ENCODE measurements at places on chromosomes 16 and 17.

GRCh38 chr16:49017501-49017900 is 264.1 kb downstream of the CBLN1 start:
- no peak for DNase-seq

DNA sequence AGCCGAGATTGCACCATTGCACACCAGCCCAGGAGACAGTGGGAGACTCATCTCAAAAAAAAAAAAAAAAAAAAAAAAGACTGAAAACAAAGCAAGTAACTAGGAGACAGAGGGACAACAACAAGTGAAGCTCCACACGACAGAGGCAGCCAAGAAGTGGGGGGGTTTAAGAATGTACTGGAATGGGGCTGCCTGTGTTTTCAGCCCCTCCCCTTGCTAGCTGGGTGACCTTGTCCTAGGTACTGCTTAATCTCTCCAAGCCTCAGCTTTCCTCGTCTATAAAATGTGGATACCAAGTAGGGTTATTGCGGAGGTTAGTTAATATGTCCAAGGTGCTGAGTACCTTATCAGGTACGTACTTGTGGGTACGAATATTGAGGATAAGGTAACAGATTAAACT is 163.8 kb upstream of the CACNG5 start:
- no peak for DNase-seq

DNA sequence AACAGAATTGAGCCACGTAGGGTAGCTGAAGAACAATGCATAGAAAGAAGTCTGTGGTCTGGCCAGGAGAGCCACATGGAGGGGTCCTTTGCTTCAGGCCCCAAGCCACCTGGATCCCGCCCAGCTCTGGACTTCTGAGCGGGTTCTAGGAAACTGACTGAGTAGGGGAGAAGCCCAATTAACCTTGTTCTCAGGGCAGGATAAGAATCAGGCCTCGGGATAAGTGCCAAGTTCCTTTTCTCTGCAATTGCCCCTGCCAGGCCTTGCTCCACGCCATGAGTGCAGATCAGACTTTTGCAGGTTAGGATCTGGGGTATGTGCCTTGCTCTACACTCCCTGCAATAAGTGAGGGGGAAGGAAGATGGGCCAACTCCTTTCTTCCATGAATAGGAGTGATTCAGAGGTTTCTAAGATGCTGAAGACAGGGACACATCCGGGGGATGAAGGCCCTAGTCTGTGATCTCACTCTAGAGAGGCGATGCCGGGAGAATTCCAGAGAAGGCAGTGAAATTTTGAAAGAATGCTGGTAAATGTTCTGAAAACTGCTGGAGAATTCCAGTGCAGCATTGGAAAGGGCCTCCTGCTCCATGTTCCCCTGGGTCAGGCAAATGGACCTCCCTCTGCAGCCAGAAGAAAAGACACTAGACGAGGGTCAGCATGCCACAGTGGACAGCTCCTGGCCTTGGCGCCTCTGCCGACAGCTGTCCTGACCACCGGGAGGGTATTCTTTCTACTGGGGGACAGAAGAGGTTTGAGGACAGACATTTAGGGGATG is 5.8 kb downstream of the NEUROD2 start:
- no peak for DNase-seq

DNA sequence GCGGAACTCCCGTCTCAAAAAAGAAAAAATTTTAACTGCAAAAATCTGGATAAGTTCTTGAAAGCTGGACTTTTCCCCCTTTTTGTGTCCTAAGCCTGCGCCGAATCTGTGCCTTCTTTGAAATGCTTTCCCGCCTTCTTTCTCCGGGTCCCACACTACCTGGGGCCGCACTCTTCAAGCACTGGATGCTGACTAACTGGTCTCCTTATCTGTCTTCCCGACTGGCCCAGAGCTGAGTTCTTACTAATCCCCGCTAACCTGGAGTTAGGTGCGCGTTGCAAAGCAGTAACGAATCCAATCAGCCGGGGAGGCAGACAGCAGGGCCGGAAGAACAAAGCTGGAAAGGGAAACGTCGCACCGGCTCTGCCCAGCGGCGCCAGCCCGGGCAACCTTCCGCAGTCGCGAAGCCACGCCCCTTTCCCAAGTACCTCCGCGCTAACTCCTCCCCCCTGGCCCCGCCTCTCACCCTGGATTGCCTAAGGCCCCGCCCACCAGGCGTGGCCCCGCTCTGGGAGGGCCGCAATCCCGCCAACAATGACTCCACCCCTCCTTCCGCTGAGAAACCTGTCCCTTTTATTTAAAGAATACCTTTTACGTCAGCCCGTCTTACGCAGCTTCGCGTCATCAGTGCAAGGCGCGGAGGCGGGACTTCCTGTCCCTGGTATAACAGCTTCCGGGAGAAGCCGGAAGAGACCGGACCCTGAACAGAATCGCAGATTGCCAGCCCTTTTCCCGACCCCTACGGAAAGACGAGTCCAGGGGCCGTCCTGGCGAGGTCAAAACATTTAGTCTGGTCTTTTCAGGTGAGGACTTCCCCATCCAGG is at the start of gene TMUB2:
TSS of gene TMUB2 (plus strand) at position 666 of the 824 bp plus-strand sequence. CDS start 737 bp downstream, outside the sequence.
- DNase-seq, result peak; percentile 100

GRCh38 chr16:50002190-50002589 is 22.8 kb upstream of the CNEP1R1 start:
- DNase-seq, result no peak

DNA sequence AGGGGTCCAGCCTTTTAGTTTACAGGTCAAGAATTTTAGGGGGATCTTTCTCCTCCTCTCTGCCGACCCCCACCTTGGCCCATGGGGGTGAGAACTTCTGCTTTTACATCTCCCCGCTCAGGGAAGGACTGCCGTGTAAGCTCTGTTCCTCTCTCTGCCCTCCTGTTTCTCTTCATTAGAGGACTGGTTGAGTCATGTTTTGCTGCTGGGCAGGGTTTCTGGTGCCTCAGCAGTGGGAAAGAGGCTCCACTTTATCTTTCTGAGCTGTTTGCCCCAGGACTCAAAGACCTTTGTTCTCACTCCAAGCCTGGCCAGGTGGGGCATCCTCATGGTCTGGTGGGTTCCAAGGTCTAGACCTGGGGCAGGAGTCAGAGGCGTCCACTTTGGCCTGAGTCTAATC is 93.0 kb downstream of the UTP18 start:
- DNase-seq, result no peak

DNA sequence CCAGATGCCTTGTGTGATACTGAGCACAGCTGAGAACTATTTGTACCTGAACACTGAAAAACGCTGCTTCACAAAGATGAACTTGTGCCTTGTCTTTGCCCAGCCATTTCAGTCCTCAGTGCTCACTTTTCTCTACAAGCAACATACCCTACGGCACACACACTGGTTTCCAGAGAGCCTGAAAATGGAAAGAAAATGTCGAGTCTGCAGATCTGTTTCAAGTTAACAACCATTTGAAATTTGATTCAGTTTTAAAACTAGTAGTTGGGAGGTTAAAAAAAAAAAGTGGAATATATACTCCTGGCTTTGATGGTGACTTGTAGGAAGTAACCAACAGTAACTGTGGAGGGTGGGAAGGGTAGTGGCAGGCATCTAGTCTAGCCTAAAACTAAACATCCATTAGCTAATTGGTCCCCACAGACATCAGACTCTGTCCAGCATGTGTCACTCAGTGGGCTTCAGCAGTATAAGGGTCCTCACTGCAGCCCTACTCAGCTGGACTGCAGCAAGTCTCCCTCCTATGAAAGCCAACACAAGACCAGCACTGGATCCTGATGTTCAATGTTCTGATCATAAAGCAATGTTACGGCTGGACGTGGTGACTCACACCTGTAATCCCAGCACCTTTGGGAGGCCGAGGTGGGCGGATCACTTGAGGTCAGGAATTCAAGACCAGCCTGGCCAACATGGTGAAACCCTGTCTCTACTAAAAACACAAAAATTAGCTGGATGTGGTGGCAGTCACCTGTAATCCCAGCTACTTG is 27.1 kb downstream of the ERN1 start:
- DNase-seq, result no peak

DNA sequence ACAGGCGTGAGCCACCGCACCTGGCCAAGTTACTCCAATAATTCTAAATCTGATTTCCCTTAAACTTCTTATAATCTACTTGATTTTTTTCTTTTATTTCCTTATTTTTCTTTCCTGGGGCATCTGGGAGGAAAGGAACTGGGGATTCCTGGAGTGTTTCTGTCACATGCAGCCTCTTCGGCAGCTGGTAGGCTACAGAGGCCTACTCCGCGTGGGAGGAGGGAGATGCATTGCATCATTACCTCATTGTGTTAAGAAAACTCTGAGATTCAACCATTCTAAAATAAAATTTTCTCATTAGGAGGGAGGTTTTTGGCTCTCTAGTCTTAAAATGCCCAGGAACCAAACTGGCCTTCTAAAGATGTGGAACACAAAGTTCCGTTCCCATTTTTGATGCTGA is 64.0 kb downstream of the SOX9 start:
- DNase-seq, result no peak

All from RKO (cell line).